DMS153 (cell line): ENCODE measurements at places on chromosomes 5 and 9.

GRCh38 chr9:32411753-32412152, 27.3 kb downstream of the ACO1 start:
- no peak for DNase-seq

DNA sequence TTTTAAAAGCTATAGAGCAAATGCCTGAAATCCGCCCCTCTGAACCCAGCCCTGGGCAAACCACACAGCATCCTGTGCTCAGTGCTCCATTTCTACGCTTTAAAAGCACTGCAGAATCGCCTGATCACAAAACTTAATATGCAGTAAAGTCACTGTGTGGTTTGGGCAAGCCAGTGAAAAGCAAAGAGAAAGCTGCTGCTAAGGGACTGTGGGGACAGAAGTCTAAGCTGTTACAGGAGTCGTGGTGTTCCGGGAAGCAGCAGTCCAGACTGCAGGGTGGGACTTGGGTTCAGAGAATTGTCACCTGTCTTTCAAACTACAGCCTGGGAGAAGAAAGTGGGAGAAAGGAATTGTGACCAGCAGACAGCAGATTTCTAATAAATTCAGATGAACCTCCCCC, 8.2 kb downstream of the RAPGEF1 start:
- DNase-seq = no peak

GRCh38 chr5:158832731-158833130, 267.0 kb downstream of the EBF1 start:
- DNase-seq = no peak

DNA sequence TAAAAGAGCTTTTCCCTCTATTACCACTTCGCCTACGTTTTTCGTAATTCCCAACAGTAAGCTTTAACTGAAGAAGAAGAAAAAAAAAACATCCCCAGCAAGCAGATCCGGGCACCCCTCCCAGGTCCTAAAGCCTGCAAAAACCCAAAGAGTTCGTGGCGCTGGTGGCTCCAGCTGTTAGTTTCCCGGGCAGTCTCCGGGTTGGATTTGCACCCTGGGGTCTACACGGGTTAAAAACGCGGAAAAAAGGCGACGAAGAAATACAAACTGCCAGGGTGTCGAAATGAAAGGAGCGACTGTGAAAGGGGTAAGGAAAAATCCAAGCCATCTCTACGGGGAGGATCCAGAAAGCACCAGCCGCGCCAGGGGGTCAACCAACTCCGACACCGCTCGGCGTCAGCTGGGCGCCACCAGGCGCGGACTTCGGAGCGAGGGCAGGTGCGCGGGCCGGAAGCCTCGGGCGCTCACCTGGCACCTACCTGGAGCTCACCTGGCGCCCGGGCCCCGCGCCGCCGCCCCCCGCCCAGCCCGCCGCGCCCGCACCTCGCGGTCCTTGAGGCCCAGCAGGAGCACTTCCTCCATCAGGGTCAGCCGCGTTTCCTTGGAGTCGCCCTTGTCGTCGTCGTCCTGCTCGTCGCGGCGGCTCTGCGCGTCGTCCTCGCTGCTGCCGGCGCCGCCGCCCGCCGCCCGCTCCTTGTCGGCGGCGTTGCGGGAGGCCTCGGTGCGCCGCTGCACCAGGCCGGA, 680 bp downstream of the GOLPH3 start:
- DNase-seq = peak; percentile 77

DNA sequence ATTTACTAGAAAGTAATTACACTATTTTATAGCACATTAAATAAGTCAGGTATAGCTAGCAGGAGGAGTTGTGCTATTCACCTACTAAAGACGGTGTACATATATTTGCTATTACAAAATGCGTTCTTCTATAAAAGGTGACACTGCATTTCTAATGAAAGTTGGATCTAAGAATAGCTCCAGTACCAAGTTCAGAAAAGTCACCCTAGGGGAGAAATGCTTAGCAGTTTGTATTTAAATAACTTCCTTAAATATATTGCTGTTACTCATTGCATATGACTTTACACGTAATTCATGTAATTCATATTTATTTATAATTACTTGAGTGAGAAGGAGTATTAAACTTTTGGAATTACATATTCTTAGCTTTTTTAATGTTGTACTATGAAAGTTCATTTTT, 7.0 kb upstream of the SUB1 start:
- no peak for DNase-seq

GRCh38 chr9:36566813-36567221, 5.9 kb upstream of the MELK start:
- no peak for DNase-seq

DNA sequence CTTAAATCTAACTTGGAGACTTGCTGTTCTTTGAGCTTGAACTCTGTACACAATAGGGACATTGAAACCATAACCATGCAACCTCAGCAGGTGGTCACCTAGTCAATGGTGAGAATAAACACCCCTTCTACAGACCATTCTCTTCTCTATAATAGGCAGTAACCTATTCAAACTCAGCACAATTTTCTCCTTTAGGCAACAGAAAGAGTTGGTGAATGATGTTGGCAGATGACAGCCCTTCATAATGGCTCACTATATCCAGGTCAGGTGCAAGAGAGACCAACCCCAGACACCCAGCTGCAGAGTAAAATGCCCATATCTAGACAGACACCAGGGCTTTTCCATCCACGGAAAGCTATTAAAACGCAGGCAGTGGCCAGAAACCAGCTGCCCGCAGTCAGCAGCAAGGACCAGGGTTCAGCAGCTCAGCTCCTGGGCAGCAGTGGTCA, 106.7 kb downstream of the SERINC5 start:
- peak; percentile 51 for DNase-seq

GRCh38 chr5:73170522-73170921, 2.5 kb upstream of the TMEM174 start:
- DNase-seq = no peak

DNA sequence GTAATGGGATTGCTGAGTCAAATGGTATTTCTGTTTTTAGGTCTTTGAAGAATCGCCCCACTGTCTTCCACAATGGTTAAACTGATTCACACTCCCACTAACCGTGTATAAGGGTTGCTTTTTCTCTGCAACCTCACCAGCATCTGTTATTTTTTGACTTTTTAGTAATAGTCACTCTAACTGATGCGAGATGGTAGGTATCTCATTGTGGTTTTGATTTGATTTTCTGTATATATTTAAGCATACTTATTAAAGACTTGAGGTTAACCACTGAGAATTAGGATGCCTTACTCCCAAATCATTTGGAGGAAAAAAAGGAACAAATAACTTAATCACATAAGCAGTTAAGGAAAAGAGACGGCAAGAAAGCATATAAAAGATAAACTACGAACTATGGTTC, 181.6 kb upstream of the FST start:
- no peak for DNase-seq

GRCh38 chr5:68260467-68260866, 44.9 kb downstream of the PIK3R1 start:
- DNase-seq = no peak

- DNase-seq = no peak
Observed at GRCh38 chr9:90909225-90909624, 107.6 kb downstream of the SYK start.

DNA sequence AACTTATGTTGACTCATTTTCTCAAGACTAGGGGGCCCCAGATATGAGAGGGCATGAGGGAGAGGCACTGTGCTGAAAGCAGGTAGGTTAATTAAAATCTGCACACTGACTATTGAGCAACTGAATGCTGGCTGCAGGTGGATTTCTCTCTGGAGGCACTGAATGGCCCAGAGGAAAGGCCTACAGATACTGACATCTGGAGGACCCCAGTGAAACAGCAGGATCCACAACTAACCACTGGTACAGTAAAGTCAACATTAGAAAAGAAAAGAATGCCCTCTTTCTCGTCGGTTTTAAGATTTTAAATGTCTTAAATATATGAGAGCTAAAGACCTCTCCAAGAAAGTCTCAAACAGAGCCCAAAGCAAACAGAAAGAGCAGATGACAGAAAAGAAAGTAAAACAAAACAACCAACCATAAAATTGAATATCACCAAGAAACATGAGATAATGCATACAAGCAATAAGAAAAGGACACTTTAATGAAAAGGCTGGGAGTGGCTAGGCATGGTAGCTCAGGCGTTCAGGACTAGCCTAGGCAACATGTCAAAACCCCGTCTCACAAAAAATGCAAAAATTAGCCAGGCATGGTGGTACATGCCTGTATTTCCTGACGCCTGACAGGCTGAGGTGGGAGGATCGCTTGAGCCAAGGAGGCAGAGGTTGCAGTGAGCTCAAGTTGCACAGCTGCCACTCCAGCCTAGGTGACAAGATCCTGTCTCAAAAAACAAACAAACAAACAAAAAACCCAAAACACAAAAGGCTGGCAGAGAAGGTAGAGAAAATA, 43.3 kb downstream of the PUM3 start:
- DNase-seq = no peak
